ENCODE measurements at places on chromosomes 5 and 9.

GRCh38 chr9:136459425-136459824, 19.8 kb upstream of the INPP5E start:
- no peak for DNase-seq

DNA sequence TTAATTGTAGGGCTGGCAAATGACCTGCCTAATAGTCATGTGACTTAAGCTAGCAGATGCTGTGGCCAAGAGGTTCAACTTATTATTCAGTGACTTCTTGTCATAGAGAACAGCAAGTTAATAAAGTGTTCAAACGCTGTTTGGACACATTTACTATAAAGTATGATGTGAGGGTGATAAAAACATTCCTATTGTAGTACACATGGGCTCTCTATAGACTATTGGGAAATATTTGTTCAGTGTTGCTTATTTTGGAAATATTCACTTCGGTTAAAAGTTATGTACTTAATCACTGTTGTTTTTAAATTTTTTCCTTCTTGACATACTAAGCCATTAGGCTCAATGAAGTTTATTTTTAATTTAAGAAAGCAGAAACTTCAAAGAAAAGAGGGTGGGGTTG, 345.0 kb downstream of the NNT start:
- no peak for DNase-seq

- no peak for DNase-seq
These were observed 11.5 kb upstream of the TGFBR1 start for GRCh38 chr9:99093492-99093791.

- peak; percentile 88 for DNase-seq
These were observed 3.7 kb upstream of the WDR31 start for GRCh38 chr9:113343732-113344231.

DNA sequence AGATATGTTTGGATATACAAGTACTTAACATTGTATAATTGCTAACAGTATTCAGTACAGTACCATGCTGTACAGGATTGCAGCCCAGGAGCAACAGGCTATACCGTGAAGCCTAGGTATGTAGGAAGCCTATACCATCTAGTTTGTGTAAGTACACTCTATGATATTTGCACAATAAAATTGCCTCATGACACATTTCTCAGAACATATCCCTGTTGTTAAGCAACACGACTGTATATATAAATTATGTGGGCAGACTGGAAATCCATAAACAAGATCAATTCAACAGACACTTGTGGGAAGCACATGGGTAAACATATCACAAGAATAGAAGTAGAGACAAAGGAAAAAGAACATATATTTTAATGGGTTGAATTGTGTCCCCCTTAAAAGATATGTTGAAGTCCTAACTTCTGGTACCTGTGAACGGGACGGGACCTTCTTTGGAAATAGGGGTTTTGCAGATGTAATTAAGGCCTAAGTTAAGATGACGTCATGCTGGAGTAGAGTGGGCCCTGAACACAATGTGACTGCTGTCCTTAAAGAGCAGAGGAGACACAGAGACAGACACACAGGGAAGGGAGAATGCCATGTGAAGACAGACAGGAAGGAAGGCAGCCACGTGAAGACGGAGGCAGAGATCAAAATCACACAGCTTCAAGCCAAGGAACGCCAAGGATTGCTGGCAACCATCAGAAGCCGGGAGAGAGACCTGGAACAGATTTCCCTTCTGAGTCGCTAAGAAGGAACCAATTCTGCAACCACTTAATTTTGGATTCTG, 76.3 kb downstream of the SCAI start:
- no peak for DNase-seq

- no peak for DNase-seq
These were observed 2.6 kb downstream of the ABL1 start for GRCh38 chr9:130837643-130838042.

- no peak for DNase-seq
These were observed 228.9 kb upstream of the MVB12B start for GRCh38 chr9:126097679-126098078.

GRCh38 chr5:77208507-77209163, 1.8 kb upstream of the PDE8B start:
- DNase-seq: no peak

DNA sequence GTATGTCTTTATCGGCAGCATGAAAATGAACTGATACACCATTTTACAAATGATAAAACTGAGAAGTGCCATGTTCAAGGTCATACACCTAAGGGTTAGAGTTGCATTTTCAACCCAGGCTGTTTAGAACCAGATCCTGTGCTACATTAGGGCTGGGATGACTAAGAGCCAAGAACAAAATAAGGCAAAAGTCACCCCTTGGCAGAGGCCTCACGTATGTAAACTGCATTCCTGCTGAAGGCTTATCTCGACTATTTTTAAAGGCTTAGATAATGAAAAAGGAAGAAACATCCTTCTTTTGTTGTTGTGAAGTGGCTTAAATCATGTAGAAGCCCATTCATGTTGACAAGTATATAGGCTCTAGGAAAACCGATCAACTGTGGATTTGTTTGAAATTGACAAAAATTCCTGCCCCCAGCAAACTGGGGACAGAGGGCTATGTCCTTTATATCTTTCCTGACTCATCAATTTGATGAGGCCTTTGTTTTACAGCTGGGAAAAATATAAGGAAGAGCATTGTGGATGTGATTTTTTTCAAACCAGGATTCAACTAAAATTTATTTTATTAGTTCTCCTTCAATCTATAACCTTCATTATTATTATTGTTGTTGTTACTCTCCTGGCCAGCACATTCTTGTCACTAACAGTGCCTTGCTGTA, 196.5 kb downstream of the SNX18 start:
- DNase-seq: no peak

DNA sequence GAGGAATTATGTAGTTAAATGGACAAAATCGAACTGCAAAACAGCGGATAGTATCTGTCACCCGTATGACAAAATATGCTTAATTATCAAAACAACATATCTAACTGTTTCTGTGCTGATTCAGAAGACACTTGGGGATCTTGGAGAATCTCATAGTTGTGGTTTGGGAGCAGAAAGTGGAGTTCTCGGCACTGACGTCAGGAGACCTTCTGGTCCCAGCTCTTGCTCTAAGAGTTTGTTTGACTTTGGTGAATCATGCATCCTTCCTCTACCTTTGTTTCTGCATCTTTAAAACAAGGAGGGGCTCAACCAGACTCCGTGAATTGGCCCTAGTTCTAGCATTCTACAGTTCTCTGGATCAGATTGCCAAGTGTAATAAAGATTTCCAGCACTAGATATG, 37.0 kb upstream of the TAF1L start:
- DNase-seq: no peak
